ENCODE measurements at places on chromosomes 2 and 18.

DNA sequence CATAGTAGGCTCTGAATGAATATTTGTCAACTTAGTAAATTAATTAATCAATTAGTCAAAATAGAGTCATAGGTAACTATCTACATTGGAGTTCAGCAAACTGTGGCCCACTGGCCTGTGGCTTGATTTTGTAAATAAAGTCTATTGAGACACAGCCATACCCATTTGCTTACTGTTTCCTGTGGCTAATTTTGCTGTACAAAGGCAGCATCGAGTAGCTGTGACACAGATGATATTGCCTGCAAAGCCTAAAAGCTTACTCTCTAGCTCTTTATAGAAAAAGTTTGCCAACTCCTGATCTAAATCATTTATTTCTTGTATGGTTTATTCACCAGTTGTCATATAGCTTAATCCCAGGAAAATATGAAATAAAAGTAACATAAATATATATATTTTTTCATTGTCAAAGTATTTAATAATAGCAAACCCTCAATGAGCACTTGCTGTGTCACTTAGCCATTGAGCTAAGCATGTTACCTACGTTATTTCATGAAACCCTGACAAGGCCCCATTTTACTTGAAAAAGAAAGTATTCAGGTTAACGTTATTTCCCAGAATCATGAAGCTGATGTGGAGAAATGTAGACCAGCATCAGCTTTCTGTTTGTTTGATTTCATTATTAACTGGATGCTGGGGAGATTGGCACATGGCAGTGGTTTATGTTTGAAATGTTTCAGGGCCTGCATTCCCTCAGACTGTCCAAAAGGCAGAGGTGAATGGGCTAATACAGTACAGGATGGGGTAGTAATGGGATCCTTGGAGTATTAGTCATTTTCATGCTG, 69.6 kb downstream of the ICOS start:
- no peak for DNase-seq
- no peak overlapping the region for H3K27ac ChIP-seq
- no peak overlapping the region for H3K4me3 ChIP-seq

GRCh38 chr2:127479219-127479825, 47.0 kb downstream of the IWS1 start:
- no peak overlapping the region for H3K4me3 ChIP-seq
- DNase-seq: no peak
- H3K27me3 ChIP-seq: no peaks in the 10 kb centered on the region
- peaks cover 31% of the 10 kb centered on the region for H3K36me3 ChIP-seq
- H3K4me1 ChIP-seq: no peaks in the 10 kb centered on the region
- no peak overlapping the region for H3K27ac ChIP-seq

- H3K27ac ChIP-seq: no peak overlapping the region
- H3K36me3 ChIP-seq: no peaks in the 10 kb centered on the region
- DNase-seq: no peak
- no peaks in the 10 kb centered on the region for H3K27me3 ChIP-seq
- H3K4me1 ChIP-seq: no peaks in the 10 kb centered on the region
These were observed 236.0 kb downstream of the RAD51AP2 start for GRCh38 chr2:17282245-17282644.

GRCh38 chr2:169106563-169107545, 37.5 kb downstream of the DHRS9 start:
- no peak overlapping the region for H3K4me3 ChIP-seq
- H3K4me1 ChIP-seq: no peaks in the 10 kb centered on the region
- H3K27me3 ChIP-seq: no peaks in the 10 kb centered on the region
- no peak overlapping the region for H3K27ac ChIP-seq
- no peaks in the 10 kb centered on the region for H3K36me3 ChIP-seq

- no peaks in the 10 kb centered on the region for H3K36me3 ChIP-seq
- no peak overlapping the region for H3K27ac ChIP-seq
- DNase-seq: no peak
- H3K27me3 ChIP-seq: no peaks in the 10 kb centered on the region
These were observed 12.4 kb downstream of the G6PC2 start for GRCh38 chr2:168913495-168913894.

- no peaks in the 10 kb centered on the region for H3K36me3 ChIP-seq
- H3K27me3 ChIP-seq: no peaks in the 10 kb centered on the region
- H3K27ac ChIP-seq: no peak overlapping the region
- H3K4me3 ChIP-seq: no peak overlapping the region
These were observed 100.9 kb upstream of the NEUROD1 start for GRCh38 chr2:181781078-181781786.

GRCh38 chr2:233992513-233993217, 57.8 kb upstream of the SPP2 start:
- H3K27me3 ChIP-seq: no peaks in the 10 kb centered on the region
- no peaks in the 10 kb centered on the region for H3K4me1 ChIP-seq
- H3K36me3 ChIP-seq: no peaks in the 10 kb centered on the region
- no peak for DNase-seq
- H3K4me3 ChIP-seq: no peak overlapping the region

DNA sequence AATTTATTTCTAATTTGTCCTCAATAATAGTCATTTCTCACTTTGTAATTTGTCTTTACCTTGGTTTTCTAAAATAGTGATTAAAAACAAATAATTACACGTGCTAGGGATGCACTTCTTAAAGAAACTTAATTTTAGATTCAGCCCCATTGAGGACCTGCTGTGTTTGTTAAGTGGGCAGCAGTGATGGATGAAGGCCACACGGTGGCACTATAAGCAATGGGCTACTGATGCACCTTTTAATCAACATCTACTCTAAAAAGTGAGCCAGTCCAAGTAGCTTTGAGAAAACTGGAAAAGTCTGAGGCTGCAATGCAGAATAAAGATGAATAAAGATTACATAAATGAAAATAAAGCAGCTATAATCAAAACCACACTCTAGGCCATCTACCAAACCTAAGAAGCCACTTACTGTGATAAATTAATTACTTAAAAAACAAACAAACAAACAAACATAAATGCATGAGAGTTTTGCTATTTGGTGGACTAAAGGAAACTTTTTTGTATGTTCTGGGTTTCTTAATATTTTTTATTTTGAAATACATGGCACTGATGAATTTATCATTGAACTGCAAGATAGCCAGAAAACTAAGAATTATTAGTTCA, 89.3 kb downstream of the PDE11A start:
- H3K36me3 ChIP-seq: no peaks in the 10 kb centered on the region
- H3K27me3 ChIP-seq: no peaks in the 10 kb centered on the region
- H3K27ac ChIP-seq: no peak overlapping the region
- no peaks in the 10 kb centered on the region for H3K4me1 ChIP-seq
- H3K4me3 ChIP-seq: no peak overlapping the region

- no peak for DNase-seq
- peak overlapping the region; percentile 92 for H3K27ac ChIP-seq
- no peak overlapping the region for H3K4me3 ChIP-seq
- peaks cover 51% of the 10 kb centered on the region for H3K4me1 ChIP-seq
These were observed 58.8 kb downstream of the DGKD start for GRCh38 chr2:233413046-233413445.

GRCh38 chr18:8142131-8142711, 467.0 kb upstream of the RAB12 start:
- no peaks in the 10 kb centered on the region for H3K36me3 ChIP-seq
- peak overlapping the region; percentile 93 for H3K27ac ChIP-seq
- no peak for DNase-seq
- peaks cover 45% of the 10 kb centered on the region for H3K4me1 ChIP-seq
- H3K27me3 ChIP-seq: no peaks in the 10 kb centered on the region

DNA sequence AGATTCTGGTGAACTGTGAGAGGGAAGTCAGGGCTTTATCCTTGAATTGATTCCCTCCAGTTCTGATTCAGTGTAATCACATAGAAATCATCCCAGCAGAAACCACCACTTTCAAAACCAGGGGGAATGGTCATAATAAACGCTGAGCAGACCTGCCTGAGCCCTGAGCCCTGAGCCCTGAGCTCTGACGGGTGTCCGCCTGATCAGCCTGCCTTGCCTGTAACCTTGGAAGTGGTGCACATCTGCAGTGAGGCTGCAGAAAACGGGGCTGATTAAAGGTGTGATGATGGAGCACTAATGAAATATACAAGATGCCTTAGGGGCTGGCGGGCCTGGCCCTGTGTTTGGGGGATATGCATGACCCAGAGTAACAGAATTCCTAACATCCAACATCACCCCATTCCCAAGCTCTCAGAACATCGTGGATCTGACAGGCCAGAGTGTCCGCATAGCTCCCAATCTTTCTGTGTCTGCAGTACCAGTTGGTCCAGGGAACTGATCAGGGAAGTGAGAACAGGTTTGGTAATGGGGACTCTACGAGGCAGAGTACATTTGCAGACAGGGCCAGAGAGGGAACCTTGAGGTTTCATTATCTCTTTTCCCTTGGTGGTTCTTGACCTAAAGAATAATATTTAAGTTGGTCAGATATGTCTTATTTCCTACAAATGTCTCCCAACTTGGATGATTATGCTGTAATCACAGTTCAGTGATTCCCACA, 37.8 kb downstream of the KCTD18 start:
- H3K27ac ChIP-seq: no peak overlapping the region
- H3K4me3 ChIP-seq: no peak overlapping the region
- no peaks in the 10 kb centered on the region for H3K27me3 ChIP-seq
- peaks cover 34% of the 10 kb centered on the region for H3K36me3 ChIP-seq
- H3K4me1 ChIP-seq: peaks cover 14% of the 10 kb centered on the region

DNA sequence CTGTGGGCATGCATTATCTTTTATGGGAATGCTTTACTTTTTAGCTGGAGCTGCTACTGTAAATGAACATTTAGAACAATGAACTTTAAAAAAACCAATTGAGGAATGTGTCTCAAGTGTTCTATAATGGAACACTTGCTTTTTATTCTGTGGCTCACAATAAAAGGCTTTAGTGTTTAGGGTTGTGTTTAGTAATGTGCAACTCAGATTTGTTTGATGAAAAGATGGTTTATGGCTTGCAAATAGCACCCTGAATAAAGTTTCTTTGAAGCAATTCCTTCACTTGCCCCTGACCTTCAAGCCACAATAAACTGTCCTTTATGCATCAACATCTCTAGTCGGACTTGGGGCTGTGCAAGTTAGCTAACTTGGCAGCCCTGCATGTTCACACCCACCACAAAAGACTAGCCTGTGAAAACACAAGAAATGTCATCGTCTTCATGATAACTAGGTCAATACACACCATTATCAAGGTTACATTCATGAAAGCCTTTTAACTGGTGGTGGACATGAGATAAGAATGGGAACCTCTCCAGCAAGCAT, 98.7 kb downstream of the MYO1B start:
- no peak overlapping the region for H3K27ac ChIP-seq
- DNase-seq: no peak

DNA sequence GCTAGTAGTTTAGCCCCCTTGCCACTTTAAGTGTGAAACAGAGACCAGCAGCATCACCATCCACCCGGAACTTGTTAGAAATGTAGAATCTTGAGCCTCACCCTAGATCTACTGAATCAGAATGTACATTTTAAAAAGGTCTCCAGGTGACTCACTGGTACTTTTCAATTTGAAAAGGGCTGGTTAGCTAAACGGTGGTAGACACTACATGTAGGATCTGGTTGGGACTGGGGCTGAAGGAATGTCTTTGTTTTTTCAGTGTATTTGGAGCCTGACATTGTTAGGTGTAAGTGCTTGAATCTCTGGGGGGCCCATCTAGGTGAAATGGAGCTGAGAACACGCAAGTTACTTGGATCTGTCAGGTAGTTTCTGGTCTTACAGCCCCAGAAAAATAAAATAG, 44.0 kb upstream of the XPO1 start:
- H3K4me3 ChIP-seq: no peak overlapping the region
- DNase-seq: no peak
- no peaks in the 10 kb centered on the region for H3K27me3 ChIP-seq
- H3K36me3 ChIP-seq: no peaks in the 10 kb centered on the region

DNA sequence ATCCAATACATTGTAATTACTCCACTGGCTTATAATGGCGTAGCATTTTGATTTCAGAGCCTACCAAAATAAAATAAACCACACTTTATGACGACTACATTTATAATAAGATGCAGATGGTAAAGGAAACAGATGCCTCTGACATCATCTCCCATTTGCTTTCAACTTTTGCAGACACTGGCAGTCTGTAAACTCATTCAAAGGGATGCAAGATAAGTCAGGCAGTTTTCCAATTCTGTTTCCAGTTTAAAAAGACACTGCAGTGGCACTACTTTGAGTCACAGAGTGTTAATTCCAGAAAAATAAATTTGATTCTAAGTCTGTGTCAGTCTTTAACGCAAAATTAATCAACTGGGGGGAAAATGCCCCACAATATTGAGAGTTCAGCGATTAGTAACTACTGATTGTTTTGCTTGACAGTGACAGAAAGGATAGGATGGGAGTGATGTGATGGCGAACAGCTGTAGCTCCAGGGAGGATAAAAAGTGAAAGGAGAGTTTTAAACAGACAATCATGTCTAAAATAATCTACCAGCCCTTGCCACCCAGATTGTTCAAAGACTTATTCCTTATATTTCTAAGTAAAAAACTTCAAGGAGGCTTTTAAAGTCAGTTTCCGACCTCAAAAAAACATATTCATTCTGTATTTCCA, 6.7 kb downstream of the DSEL start:
- DNase-seq: no peak
- no peak overlapping the region for H3K4me3 ChIP-seq
- no peaks in the 10 kb centered on the region for H3K36me3 ChIP-seq
- no peaks in the 10 kb centered on the region for H3K27me3 ChIP-seq

DNA sequence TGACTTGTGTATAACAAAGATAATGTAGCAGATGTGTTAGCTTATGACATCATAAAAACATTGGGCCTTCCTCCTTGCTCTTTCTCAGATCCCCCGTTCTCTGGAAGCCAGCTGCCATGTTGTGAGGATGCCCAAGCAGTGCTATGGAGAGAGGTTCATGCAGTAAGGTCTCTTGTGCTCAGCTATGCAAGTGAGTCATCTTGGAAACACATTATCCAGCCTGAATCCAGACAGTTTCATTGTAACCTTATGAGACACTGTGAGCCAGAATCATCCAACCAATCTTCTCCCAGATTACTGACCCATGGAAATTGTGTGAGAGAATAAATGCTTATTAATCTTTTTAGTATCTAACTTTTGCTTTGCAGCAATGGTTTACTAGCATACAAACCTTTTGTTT, 60.8 kb downstream of the ST6GAL2 start:
- H3K4me1 ChIP-seq: no peaks in the 10 kb centered on the region
- no peak overlapping the region for H3K27ac ChIP-seq
- H3K36me3 ChIP-seq: no peaks in the 10 kb centered on the region
- no peak for DNase-seq

DNA sequence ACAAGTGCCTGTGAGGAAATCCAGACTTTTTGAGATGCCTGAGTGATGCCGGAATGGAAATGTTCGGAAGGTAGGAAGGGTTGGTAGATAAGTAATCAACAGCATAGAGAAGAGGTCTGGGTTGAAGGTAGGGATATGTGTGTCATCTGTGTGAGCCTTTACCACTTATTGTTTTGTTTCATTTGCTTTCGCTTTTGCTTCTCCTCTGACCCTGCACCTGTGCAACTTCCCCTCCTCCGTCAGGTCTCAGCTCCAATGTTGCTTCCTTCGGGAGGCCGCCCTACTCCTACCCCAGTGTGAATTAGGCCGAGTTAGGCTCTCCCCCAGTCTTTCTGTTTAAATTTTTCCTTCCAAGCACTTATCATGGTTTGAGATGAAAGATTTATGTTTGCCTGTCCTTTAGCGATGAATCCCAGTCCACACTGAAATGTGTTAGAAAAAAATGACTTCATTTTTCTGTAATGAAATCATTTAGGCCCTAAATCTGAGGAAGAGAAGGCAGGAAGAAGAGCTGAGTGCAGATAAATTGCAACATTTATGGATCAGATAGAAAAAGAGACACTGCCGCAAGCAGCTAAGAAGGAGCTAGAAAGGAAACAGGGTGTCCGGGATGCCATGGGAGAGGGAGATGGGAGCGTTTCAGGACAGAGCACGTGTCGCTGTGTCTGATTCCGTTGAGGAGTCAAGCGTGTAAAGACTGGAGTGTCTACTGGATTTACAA, 139.6 kb upstream of the PELI1 start:
- H3K4me1 ChIP-seq: peaks cover 4% of the 10 kb centered on the region
- H3K27ac ChIP-seq: no peak overlapping the region
- no peaks in the 10 kb centered on the region for H3K36me3 ChIP-seq
- H3K27me3 ChIP-seq: no peaks in the 10 kb centered on the region
